ENCODE measurements at places on chromosomes 13 and 19.
A peak's percentile ranks its signal among the peaks of the same experiment; 100 is the strongest.

DNA sequence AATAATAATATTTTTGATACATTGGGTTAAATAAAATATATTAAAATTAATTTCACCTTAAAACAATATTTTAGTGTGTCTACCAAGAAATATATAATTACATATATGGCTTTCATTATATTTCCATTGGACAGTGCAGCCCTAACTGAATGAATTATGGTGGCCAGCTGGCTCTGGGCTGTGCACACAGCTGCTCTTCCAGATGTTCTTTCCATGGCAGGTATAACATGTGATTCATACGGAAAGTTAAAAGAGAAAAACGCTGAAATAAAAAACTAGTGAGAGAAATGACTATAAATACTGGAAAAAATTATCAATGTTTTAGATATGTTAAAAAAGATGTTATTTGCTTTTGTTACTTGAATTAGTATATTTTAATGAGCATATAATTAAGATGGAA, 216.3 kb downstream of the RGCC start:
- DNase-seq: no peak

DNA sequence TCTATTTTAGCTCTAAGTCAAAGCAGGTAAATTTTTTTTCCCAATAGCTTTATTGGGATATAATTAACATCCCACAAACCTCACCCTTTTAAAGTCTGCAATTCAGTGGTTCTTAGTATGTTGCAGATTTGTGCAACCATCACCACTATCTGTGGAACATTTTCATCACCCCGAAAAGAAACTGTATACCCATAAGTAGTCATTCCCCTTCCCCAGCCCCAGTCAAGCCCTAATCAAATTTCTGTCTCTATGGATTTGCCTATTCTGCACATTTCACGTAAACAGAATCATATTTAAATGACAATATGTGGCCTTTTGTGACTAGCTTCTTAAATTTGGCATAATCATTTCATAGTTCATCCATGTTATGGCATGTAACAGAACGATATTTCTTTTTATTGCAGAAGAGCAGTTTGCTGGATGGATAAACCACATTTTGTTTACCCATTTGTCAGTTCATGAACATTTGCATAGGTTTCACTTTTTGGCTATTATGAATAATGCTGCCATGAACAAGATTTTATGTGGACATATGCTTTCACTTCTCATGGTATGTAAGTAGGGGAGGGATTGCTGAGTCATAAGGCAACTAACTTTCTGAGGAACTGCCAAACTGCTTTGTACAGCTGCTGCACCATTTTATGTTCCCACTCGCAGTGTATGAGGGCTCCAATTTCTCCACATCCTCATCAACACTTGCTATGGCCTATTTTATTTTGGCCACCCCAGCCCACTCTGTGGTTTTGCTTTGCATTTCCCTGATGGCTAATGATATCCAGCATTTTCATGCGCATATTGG, 10.9 kb downstream of the SLC46A3 start:
- DNase-seq: peak; percentile 62

GRCh38 chr19:55442372-55442961, 633 bp downstream of the SHISA7 start:
- no peak for DNase-seq

- no peak for DNase-seq
Measured at GRCh38 chr13:41706152-41706551, 248.8 kb downstream of the RGCC start.

GRCh38 chr13:44089452-44089851, 209.7 kb downstream of the LACC1 start:
- DNase-seq: no peak

DNA sequence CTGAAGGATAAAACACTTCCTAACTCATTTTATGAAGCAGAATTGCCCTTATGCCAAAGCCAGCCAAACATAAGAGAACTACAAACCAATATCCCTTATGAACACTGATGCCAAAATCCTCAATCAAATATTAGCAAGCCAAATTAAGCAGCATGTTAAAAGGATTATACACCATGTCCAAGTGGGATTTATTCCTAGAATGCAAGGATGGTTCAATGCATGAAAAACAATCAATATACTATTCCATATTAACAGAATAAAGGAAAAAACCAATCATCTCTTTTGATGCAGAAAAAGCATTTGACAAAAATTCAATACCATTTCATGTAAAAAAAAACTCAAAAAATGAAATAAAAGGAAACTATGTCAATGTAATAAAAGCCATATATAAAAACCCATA, 10.9 kb downstream of the ZNF792 start:
- no peak for DNase-seq

- no peak for DNase-seq
Measured at GRCh38 chr19:40078377-40078776, 12.4 kb downstream of the ZNF780A start.

DNA sequence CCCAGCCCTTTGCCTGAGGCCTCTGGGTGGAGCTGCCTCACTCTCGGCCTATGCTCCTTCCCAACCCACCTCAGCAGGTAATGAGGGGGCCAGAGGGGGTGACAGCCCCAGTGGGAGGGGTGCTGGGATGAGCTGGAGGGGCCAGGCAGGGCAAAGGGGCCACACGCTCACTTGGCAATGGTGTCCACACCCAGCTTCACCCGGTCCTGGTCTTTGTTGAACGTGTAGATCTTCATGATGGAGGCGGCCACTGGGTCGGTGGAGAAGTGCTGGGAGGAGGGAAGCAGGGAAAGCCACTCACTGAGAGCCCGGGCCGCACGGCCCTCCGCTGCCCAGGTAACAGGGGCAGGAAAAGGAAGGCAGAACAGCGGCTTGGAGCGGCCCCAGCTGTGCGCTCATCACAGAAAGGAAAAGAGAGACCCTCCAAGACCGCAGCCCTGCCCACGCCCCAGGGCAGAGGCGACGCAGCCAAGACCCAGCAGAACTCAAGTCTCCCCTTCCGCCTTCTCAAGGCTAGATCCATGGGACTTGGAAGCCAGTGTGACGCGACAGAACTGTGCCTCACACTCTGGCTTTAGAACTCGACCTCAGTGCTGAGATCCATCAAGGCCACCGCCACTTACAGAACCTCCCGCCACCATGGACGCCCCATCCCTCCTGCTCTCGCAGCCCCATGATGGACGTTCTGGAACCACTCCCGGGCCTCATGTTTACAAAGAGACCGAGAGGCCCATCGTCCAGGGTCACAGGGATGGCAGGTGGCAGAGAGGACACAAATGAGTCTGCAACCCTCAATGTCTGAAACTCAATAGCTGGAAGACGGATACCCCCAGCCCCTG, 9.2 kb downstream of the UBXN6 start:
- no peak for DNase-seq

GRCh38 chr19:39008137-39008536, 24.2 kb downstream of the FBXO27 start:
- DNase-seq: no peak

DNA sequence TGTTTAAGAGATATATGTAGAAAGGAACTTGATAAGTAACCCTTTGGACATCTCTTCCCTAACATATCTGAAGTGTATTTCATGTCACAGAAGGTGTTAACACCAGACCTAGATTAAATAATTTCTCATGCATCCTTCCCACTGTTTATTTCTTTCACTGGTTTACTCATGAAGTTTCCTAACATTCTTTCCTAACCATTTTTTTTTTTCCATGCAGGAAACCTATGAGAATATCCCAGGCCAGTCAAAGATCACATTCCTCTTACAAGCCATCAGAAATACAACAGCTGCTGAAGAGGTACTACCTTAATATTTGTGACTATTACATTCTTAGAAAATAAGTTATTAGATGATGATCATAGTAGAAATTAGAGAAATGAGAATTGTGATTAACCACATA, 28.8 kb downstream of the IPO5 start:
- DNase-seq: peak; percentile 32

DNA sequence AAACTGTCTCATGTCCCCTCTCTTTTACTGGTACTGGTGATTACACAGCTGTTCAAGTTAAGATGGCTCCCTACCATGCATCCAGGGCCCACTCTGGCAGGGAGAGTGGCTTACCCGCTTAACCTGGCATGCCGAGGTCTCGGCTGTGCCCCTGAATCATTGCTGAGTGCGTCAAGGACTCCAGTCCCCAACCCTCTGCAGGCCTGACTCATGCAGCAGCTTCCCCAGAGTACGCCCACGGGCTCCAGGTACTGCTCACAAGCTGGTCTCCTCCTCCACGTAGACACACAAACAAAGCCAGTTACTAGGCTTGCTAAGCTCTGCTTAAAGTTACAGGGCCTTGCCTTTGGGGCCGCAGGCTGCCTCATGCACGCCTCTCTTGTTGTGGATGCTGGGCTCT, 447.4 kb downstream of the COG6 start:
- DNase-seq: no peak

DNA sequence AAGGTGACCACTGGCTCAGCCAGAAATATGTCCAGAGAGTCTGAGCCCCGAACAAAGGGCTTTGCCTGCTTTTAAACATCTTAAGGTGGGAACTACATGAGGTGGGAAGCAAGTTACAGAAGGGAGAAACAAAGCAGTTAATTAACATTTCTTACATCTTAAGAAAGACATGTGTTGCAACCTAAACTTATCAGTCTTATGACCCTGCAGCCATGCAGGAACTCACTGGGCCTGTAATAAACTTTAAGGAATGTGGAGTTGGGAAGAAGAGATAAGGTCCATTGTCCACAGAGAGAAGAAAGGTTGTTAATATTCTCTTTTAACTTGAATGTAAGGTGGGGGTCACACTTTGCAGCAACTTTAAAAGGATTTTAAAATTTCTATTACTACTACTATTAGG, 46.8 kb upstream of the CYP2A7 start:
- DNase-seq: no peak

GRCh38 chr13:99028890-99029289, 51.0 kb upstream of the DOCK9 start:
- no peak for DNase-seq

Measured in AG08395 (cell line).